Hematopoietic multipotent progenitor cell treated with erythropoietin and hydrocortisone succinate and interleukin-3 and kit ligand, for 17 days (in vitro differentiated cells): ENCODE measurements at places on chromosomes 12 and 14.

DNA sequence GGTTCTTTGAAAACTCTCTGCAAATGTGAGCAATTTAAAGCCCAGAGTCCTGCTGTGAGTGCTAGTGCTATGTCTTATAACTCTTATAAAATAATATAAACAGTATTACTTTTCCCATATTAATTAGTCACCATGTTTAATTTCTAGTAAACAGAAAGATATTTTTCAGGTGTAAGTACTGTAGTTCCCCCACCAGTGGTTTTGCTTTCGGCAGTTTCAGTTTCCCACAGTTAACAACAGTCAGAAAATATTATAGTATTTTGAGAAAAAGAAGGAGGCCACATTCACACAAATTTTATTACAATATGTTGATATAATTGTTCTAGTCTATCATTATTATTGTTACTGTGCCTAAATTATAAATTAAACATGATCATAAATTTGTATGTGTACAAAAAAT lies 800.5 kb downstream of the LRFN5 start:
- DNase-seq, result no peak

GRCh38 chr14:102633906-102634595 lies 41.6 kb downstream of the RCOR1 start:
- DNase-seq, result no peak

- no peak for DNase-seq
These were observed 5.9 kb downstream of the PRPF39 start for GRCh38 chr14:45089813-45090212.

- no peak for DNase-seq
These were observed 43.8 kb downstream of the MAP4K5 start for GRCh38 chr14:50488521-50488920.

DNA sequence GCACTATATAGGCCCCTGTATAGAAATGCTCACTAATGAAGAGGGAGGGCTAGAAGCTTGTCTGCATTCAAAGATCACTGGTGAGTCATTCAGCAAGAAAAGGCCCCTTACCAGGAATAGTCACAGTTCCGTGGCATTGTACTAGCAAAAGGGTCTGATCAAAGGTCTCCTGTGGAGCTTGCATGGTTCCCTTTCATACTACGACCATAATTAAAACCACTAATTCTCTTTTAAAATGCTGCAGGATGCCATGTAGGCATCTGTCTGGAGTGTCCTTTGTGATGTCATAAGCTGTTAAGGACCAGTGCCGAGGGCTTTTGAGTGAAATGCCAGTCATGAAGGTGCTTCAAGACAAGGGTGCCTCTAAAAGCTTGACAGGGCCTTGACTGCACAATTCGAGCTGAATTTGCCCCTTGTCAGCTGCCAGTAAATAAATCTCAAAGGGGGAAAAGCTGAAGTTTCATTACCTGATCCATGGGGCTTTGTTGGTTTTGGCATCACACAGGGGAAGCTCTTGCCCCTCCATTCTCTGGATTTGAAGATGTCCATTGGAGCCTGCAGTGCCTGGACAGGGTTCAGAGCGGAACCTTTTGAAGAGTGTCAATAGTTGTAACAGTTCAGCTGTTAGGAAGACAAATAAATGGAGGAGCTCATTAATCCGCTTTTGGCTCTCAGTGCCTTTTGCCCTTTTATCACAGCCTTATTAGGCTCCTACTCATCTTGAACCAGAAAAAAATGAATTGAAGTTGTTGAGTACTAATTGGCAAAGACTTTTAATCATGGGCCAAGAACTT lies 69.1 kb downstream of the TMEM260 start:
- DNase-seq, result no peak

GRCh38 chr12:96047229-96048211 lies 12.1 kb upstream of the LTA4H start:
- peak; percentile 67 for DNase-seq

DNA sequence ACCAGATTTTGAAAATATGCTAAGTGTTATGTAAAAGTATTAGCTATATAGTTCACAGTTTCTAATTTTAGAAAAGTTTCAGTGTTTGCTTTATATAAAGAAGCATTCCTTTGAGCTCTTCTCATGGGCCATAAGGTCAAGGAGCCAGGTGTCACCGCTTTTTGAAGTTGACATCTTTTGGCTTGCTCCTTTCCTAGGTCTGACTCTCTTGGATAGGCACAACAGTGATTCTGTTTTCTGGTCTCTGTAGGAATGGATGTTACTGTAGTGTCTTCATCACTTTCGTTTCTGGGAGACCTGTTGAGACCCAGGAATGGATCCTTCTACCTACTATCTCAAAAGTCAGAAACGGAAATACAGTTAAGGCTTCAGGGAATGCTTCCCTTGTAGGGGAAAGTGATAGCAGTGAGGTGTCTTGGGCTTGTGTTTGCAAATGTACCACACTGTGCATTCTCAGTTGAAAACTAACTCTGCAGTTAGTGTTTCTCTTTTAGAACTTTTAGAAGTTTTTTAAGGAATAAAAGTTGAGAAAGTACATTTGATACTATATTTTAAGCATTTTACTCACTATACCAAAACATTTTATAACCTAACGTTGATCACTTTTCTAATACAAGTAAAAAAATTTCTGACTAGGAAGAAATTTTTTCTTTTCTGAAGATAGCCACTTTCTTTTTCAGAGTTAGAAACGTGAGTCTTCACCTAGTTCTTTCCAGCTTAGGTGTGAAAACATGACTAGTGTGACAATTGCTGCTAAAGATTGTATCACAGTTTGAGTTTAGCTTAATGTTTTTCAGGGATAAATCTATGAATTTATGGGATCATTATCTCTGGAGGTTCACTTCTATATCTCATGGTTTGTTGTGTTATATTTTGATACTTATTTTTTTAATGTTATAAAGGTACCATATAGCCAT lies 20.8 kb downstream of the VRK1 start:
- DNase-seq, result no peak

GRCh38 chr14:100369019-100369418 lies 45.9 kb downstream of the SLC25A47 start:
- DNase-seq, result no peak

GRCh38 chr14:62097824-62098223 lies 335.6 kb downstream of the SNAPC1 start:
- DNase-seq, result no peak

DNA sequence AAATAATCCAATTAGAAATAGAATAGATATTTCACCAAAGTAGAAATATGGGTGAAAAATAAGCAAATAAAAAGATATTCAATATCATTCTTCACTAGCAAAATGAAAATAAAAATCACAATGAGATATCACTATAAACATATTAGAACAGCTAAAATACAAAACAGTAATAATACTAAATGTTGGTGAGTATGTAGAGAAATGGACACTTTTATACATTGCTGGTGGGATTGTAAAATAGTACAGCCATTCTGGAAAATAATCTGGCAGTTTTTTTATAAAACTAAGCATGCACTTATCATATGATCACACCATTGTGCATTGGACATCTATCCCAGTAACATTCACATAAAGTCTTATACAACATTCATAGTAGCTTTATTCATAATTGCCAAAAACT lies 320.2 kb upstream of the OR4E1 start:
- no peak for DNase-seq

- no peak for DNase-seq
These were observed 544.0 kb downstream of the BCL11B start for GRCh38 chr14:98728024-98728423.

DNA sequence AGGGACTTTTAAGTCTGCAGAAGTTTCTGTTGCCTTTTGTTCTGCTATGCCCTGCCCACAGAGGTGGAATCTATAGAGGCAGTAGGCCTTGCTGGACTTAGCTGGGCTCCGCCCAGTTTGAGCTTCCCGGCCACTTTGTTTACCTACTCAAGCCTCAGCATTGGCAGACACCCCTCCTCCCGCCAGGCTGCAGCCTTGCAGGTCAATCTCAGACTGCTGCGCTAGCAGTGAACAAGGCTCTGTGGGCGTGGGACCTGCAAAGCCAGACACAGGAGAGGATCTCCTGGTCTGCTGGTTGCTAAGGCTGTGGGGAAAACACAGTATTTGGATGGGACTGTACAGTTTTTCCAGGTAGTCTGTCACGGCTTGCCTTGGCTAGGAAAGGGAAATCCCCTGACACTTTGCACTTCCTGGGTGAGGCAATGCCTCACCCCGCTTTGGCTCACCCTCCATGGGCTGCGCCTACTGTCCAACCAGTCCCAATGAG lies 43.7 kb downstream of the CCDC59 start:
- DNase-seq, result no peak

DNA sequence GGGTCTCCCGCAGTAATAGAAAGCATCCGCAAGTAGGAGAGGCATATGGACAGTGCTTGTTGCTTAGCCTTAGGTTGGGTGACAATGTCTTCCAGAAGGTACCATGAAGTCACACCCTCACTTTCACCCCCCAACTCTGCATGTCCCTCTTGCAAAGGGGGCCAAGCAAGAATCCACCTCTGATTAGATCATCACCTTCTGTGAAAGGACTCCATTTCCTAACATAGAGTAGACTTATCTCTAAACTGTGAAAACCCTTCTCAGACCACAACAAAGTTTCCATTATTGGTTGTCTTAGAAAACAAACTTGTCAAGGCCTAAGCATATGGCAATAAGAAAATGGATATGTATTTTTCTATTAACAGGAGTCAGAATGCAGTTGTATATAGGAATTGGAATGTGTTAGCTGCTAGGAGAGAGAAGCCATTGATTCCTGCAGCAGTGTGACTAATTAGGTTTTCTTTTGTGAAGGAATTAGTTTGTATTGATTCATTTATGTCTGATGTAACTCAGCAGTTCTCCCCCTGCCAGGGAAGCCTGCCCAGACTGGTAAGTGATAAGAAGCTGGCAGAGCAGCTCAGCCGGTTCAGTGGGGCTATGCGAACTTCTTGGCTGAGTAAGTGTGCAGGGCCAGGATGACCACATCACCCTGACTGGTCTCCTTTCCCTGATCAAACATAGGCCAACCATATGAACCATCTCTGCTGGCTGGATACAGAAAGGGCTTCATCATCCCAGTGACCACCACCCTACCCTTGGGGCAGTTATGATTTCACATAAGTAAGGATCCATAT lies 107.3 kb upstream of the CCDC196 start:
- DNase-seq, result no peak

DNA sequence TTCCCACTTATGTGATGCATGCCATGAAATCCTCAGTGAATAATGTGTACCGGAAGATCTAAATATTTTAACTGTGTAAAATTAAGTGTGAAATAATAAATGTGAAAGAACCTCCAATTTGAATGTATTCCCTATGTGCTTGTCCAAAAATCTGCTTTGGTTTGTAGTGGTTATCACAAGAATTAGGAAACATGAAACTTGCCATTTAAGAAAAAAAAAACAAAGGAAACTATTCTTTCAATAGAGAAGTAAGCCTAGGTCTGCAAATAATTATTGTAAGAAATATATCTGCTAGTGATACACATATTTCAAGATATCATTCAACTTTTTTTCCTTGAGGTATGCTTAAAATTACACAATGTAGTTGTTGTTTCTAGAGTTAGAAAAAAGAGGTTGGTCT lies 500.4 kb downstream of the SLC6A15 start:
- no peak for DNase-seq

DNA sequence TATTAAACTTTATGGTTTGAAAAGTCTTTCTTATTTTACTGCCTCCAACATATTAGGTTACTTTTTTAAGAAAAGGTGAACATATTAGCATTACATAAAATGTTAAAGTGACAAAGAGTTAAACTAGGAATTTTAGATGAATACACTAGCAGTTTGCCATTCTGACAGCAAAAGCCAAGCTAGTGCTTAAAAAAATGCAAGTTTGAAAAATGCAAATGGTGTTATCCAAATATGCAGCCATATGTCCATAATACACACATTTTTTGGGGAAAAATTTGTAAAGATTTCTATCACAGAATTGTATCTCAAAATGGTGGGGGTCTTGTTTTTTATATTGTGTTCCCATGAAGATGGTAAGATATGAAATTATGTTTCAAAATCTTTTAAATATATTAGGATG lies 466.1 kb downstream of the FOXG1 start:
- DNase-seq, result no peak

GRCh38 chr12:66491853-66492252 lies 187.0 kb downstream of the GRIP1 start:
- DNase-seq, result no peak

- no peak for DNase-seq
These were observed 960.3 kb downstream of the VRK1 start for GRCh38 chr14:97757491-97757890.

DNA sequence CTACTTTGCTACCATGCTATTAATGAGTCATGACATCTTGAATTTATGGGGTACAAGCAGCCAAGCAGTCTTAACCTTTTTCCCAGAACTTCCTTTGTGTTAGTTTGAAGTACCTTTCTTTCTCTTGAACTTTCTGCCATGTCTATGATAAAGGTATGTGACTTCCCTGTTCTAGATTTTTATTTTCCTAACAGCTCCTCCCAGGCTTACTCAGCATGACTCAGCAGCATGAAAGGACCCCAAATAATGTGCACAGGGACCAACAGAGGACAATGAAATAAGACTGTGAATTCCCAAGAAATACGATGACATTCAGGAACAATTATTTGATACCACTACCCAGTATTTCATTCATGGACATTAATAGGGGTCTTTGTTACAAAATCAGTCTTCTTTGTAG lies 60.0 kb downstream of the TTC6 start:
- no peak for DNase-seq
